Astrocyte of the hippocampus (primary cell): ENCODE measurements at places on chromosomes 12 and 14.

- DNase-seq, result no peak
These were observed 9.9 kb downstream of the ESYT1 start for GRCh38 chr12:56137853-56138571.

DNA sequence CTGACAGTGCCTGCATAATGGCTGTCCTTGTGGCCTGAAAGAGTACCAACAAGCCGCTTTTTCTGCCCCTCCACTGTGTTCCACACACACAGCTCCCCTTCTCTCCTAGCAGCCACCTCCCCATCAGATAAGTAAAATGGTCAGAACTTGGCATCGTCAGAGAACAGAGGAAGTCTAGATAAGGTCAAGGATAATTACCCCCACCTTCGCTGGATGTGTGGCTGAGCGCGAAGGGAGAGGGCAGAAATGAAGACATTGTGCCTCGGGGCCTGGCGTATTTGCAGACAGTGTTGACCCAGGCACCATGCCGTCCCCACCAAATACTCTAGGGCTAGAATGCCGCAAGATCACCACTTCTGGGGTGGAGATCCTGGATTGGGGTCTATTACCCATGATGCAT lies 30.6 kb downstream of the FBXO21 start:
- no peak for DNase-seq

DNA sequence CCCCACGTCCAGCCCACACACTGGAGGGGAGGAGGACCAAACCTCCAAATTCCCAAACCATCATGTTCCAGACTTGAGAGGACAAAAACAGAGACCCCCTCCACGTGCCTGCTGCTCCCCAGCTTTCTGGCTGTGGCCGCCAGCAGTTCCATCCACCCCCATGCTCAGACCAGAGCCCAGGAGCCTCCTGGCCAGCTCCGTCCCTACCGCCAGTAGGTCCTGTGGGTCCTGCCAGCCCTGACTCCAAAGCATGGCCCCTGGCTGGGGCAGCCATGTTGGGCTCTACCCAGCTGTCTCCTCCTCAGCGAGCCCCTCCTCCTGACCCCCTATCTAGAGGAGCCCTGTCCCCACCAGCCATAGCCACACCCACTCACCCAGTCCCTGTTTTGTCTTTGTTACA lies 227.3 kb upstream of the RTL1 start:
- no peak for DNase-seq

DNA sequence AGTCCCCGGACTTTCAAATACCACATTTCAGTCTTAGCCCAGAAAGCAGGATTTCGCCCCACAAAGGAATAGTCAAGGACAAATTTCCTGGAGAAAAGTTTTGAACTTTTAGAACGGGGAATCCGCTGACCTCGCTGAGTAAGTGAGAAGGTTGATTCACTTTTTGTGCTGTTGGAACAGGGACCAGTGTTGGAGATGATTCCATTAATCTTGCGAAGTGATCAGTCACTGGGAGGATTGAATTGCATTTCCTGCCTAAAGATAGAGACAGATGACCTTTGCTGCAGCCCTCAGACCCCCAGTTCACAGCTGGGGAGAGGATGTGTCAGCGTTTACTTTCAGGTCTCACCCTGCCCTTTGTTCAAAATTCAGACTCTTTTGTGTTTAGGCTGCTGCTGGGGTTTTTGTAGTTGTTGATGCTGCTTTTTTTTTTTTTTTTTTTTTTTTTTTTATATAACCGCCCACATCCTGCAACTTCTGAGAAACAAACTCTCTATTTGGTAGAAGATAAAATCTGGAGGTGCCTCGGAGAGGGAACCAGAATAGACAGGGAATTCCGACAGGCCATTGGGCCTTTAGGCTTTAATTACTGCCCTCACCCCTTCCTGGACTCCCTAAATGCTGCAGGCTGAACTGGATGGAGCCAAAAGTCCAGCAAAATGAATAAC lies 9.8 kb upstream of the KDM2B start:
- peak; percentile 22 for DNase-seq

- no peak for DNase-seq
These were observed 1.1 kb downstream of the CLEC14A start for GRCh38 chr14:38254571-38255407.

DNA sequence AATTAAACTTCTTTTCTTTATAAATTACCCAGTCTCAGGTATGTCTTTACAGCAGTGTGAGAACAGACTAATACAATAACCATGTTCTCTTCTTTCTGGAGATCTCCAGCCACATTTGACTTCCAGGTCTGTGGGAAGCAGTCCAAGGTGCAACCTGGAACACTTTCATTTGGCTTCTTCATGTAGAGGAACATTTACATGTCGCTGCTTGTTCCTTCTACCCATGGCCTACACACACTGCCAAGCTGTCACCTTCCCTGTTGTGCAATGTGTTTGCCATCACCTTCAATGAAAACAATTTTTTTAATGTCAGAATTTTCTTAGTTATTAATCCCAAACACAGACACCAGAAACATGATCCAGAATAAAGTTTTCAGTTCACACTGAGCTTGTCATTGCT lies 104.7 kb downstream of the PRKCH start:
- no peak for DNase-seq

GRCh38 chr14:104563742-104564615 lies 15.6 kb upstream of the C14orf180 start:
- DNase-seq, result peak; percentile 78

DNA sequence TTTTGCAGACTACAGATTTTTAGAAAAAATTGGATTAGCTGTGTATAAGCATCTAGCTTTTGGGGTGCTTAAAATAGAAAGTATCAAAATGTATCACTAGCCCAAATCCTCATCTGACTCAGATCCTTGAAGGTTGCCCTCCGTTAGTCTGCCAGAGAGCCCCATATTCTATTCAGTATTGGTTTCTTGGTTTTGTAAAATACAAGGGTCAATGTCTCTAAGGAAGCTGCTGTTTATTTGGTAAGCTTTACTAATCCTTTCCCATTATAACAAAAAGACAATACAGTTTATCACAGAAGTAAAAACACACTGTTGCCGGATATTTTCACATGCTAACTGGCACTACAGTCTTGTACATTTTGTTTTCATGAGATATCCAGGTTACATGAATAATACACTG lies 92.8 kb upstream of the PTHLH start:
- no peak for DNase-seq

GRCh38 chr14:103576371-103577024 lies 13.7 kb downstream of the COA8 start:
- DNase-seq, result peak; percentile 94

DNA sequence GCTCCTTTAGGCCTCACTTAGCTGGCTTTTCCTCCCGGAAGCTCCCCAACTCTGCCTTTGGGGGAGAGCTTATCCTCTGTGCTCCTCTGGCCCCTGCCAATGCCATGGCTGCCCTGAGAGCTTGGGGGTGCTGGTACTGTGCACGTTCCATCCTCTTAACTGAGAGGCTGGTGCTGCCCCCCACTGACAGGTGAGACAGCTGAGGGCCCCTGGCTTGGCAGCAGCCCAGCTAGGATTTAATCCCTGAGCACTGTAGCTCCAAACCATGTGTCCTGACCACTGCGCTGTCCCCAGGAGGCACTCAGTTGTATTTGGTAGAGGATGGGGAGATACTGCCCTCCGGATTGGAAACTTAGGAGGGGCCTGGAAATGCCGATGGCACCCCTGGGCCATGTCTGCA lies 46.1 kb downstream of the UBE3B start:
- no peak for DNase-seq

GRCh38 chr14:69616408-69616773 lies 5.0 kb downstream of the SUSD6 start:
- no peak for DNase-seq

- peak; percentile 10 for DNase-seq
These were observed 88.7 kb downstream of the HECTD1 start for GRCh38 chr14:31118892-31119291.

DNA sequence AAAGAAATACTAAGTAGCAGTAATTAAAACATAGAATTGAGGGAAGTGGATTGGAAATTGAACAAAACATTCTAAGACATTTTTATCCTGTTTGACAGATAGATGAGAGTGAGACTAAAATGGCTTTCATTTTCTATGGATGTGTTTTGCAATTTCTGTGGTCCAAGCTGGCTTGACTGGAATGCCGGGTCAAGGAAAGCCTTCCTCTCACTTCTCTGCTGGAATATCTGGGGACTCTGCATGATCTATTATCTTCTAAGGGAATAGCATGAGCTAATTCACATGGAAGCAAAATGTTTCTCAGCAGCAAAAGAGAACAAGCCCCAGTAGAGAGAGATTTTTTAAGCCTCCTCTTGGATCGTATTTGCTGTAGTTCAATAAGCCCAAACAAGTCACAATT lies 407.9 kb upstream of the ATXN7L3B start:
- peak; percentile 15 for DNase-seq

DNA sequence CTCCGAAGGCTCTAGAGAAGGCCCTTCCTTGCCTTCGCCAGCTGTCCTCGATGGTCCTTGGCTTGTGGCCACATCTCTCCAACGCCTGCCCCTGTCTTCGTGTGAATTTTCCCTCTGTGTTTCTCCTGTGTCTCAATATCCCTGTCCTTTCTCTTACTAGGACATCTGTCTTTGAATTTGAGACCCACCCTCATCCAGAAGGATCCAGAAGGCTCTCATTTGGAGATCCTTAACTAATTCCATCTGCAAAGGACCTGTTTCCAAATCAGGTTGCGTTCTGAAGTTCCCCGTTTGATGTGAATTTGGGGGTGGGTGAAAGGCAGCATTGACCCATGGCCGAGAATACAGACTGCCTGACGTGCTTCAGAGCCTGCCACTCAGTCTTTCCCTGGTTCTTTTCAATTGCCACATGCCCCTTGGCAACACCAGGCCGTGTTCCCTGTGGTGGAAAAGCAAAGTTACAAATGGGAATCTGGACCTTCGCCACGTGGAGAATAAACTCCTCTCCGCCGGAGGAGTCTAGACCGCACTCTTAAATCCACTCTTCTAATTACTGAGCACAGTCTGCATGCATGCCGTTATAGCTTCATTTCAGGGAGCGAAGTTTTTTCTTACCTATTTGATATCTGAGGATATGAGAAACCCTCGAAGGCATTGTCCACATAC lies 158.8 kb downstream of the TMEM132C start:
- DNase-seq, result no peak

DNA sequence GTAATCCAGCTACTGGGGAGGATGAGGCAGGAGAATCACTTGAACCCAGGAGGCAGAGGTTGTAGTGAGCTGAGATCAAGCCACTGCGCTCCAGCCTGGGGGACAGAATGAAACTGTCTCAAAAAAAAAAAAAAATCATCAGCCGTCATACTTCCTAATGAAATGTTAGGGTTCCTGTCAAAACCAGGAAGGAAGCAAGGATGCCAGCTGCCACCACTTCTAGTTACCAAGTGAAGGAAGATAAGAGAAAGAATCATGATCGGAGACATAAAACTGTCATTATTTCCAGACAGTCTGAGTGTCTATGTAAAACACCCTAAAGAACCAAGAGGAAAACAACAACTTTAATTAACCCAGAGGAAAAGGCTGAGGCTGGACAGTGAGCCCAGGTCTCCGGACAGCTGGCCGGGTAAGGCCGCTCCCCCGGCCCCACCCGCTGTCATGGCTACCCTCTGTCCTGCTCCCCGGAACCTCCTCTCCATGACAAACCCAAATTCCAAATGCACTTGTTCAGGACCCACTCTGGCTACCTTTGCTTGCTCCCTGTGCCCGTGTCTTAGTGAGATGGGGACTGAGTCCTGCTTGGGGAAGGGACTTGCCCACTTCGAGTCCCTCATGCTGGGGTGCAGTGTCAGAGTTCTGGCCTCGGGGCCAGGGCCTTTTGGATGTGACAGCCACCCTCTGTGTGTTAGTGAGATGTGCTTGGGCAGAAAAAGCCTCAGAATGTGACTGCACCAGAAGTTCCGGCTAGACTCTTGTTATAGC lies 29.0 kb downstream of the SLC6A12 start:
- DNase-seq, result no peak

- DNase-seq, result no peak
These were observed 273.0 kb upstream of the SFSWAP start for GRCh38 chr12:131437706-131438492.

GRCh38 chr12:10069099-10069498 lies 29.7 kb downstream of the CLEC1A start:
- DNase-seq, result peak; percentile 18

DNA sequence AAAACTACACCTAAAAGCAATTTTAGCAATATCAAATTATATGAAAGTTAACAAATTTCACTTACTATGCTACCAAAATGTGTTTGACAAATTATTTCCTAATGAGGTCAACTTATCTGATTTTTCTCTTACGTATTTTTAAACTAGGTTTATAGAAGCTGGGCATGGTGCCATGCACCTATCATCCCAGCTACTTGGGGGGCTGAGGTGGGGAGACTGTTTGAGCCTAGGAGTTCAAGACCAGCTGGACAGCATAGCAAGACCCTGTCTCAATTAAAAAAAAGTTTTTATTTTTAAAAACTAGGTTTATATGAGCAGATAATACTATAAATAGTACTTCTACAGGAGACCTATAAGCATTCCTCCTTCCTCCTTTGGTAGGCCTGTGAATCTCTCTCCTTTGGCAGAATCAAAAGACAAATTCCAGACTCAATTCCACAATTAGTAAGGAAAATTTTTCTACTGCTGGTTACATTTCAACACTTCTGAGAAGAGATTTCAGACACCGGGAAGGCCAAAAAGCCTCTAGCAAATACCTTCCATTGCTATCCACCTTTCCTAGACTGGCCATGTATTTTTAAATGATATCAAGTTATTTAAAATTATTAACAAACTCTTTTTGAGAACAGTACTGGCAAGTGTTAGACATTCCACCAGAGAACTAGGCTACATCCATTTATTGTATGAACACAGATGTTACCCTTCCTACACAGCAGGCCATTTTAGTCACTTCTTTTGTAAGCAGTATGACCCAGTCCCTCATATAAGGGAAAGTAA lies 34.4 kb downstream of the CDK17 start:
- DNase-seq, result peak; percentile 24

DNA sequence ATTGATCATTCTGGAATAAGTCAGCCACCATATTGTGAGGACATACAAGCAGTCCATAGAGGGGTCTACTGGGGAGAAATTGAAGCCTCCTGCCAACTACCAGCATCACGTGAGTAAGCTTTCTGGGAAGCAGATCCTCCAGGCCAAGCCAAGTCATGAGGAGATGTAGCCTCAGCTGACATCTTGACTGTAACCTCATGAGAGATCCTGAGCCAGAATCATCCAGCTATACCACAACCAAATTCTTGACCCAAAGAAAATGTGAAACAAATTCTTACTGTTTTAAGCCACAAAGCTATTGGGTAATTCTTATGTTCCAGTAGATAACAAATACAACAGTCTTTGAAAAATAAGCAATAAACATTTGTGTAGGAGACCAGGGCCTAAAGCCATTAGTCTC lies 479.4 kb upstream of the DCN start:
- peak; percentile 38 for DNase-seq

GRCh38 chr14:101469382-101470247 lies 91.7 kb upstream of the DIO3 start:
- DNase-seq, result no peak

GRCh38 chr14:78310272-78310671 lies 140.1 kb downstream of the NRXN3 start:
- DNase-seq, result no peak

- DNase-seq, result no peak
These were observed 7.8 kb downstream of the C1RL start for GRCh38 chr12:7101047-7101693.

- DNase-seq, result no peak
These were observed 5.9 kb downstream of the SDR9C7 start for GRCh38 chr12:56928262-56928661.
